ENCODE measurements at places on chromosomes 16 and 17.

- DNase-seq: peak; percentile 93
These were observed 3.0 kb downstream of the PFN1 start for GRCh38 chr17:4945176-4945943.

GRCh38 chr17:27808628-27809027 lies 8.3 kb upstream of the NOS2 start:
- DNase-seq: no peak

DNA sequence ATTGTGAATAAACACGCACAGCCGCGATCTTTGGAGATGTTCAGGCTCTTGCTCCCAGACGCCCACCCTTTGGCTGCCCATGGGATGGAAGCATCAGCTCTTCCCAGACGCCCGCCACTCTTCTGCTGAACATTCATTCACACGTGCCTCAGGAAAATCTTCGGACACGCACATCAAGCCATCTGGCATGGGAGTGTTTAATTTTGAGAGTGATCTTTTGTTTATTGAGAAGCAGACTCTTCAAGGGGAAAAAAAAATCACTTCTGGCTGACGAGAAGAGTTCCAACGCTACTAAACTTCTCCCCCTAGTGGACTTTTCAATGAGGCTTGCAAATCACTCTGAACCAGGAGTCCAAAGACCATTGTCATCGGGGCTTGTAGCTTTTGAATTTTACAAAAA lies 62.0 kb upstream of the NUDT7 start:
- peak; percentile 52 for DNase-seq

- peak; percentile 50 for DNase-seq
These were observed 19.1 kb upstream of the HEXD start for GRCh38 chr17:82399041-82399441.

- no peak for DNase-seq
These were observed 122.5 kb upstream of the GNAO1 start for GRCh38 chr16:56068816-56069215.

DNA sequence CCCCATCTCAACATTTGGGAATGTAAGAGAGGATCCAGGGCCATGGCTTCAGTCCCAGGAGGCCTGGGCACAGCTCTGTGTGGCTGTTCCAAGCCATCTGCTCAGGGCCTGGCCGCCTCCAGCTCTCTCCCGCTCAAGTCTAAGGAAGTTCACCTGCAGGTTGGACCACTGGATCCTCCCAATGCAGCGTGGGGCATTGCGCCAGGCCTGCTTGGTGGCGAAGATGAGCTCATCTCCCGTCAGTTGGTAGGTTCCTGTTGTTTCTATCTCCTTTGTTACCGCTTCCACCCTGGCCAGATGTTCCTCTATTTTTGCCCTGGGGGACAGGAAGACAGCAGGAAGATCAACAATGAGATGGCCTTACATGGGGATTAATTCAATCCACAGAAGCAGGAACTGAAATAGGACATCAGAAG lies 17.5 kb downstream of the NOS2 start:
- DNase-seq: no peak

DNA sequence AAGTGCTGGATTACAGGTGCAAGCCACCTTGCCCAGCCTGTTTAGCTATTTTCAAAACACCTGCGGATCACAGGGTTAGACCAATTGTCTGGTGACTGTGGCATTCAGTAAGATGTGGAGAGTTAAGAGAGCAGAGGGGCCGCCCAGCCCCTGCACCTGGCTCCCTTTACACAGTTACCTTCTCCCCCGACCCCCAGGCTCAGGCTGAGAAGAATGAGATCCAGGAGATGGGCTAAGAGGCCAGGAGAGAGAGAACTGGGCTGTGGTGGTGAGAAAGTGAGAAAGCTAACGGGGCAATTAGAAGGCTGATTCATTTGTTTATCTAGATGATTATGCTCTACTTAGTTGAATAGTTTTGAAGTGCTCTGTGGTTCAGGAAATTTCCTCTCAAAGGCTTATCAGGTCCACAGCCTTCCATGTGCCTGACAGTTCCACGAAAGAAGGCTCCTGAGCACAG lies 67.8 kb upstream of the AXIN2 start:
- peak; percentile 13 for DNase-seq

- DNase-seq: no peak
These were observed 3.8 kb downstream of the RAB37 start for GRCh38 chr17:74740641-74741387.

- no peak for DNase-seq
These were observed 6.3 kb downstream of the KRT24 start for GRCh38 chr17:40697297-40697696.

- peak; percentile 92 for DNase-seq
These were observed 45.8 kb upstream of the PVALEF start for GRCh38 chr17:81119223-81120148.

DNA sequence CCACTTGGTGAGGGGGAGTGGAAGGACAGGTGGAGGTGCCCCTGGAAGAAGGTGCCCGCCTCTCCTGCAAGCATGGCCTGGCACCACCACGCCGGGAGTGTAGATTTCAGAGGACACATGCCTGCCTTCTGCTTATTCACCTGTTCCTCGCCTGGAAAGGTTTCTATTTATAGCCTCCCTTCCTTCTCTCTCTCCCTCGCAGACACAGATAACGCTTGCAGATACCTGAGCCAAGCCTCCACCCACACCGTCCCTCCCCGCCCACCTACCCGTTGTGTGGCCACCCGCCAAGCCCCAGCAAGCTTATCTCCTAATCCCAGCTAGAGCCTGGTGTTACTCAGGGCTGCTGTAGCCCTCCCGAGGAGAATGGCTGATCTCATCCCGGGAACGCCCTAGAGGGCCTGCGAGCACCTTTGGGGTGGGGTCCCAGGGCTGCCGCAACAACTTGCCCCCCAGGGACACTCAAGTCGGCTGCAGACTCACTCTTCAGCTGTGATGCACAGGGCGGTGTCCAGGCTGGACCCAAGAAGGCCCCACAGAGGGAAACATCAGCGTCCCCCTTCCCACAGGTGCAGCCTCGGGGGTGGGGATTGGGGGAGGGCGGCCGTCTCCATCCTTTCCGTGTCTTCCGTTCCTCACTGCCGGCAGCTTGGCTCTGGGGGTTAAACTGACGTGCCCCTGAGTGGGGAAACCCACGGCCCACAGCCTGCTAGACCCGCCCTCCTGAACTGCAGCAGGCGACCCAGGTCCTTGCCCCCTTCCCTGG lies 1.9 kb upstream of the SNAI3 start:
- no peak for DNase-seq

DNA sequence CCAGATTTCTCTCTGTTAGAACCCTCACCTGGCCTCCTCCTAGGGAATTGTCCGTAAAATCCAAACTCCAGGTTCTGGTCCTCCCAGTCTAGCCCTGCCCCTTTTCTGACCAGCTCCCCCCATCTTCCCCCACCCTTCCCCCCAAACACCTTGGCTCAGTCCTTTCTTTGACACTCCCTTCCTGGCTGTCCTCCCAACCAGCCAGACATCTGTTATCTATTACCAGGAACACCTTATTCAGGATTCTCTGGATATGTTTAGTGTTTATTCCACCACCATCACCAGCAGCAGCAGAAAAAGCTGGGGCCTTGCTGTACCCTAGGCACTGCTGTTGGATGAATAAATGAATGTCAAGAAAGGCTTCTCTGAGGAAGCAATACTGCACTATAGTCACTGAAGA lies 4.0 kb upstream of the CMTM3 start:
- DNase-seq: no peak

DNA sequence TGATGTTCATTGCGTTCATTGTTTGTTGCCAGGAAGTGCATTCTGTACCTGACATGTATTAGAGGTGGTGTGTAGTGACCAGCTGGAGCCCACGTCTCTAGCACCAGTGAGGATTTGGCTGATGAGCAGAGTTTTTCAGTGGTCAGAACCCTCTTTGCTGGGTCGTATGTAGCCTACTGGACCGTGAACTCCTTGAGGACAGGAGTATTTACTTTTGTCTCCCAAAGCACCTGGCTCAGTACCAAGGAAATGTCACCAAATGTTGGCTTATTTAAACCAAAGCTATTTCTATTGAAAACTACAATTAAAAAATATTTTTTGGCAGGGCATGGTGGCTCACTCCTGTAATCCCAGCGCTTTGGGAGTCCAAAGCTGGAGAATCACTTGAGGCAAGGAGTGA lies 262.7 kb downstream of the SNX29 start:
- no peak for DNase-seq

GRCh38 chr17:29120433-29120832 lies 59.8 kb downstream of the MYO18A start:
- no peak for DNase-seq

- DNase-seq: no peak
These were observed 8.1 kb downstream of the HROB start for GRCh38 chr17:44149750-44150329.

- peak; percentile 44 for DNase-seq
These were observed 6.3 kb downstream of the VWA3A start for GRCh38 chr16:22098405-22099255.

GRCh38 chr17:37103231-37103630 lies 154.5 kb downstream of the AATF start:
- DNase-seq: no peak

GRCh38 chr17:10842658-10843057 lies 4.8 kb upstream of the PIRT start:
- DNase-seq: no peak

DNA sequence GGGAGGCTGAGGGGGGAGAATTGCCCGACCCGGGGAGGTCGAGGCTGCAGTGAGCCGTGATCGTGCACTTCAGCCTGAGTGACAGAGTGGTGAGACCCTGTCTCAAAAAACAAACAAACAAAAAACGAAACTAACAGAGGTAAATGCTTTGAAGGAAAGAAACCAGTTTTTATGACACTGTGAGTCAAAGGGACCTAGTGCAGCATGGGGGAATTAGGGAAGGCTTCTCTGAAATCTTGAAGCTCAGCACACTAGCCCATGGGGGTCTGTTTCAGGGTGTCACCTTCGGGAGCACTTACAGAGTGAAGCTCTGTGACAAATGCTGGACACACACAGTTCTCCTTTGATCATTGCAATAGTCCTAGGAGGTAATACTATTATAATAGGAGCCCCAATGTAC lies 16.6 kb downstream of the ITPRIPL2 start:
- no peak for DNase-seq

- DNase-seq: peak; percentile 25
These were observed 1.2 kb downstream of the GPRC5B start for GRCh38 chr16:19883296-19883965.

- DNase-seq: peak; percentile 24
These were observed 46.5 kb upstream of the CDRT4 start for GRCh38 chr17:15513856-15514459.

GRCh38 chr17:77218902-77219301 lies 78.1 kb downstream of the SEC14L1 start:
- DNase-seq: no peak

GRCh38 chr16:9125658-9126505 lies 34.4 kb downstream of the HAPSTR1 start:
- DNase-seq: no peak

DNA sequence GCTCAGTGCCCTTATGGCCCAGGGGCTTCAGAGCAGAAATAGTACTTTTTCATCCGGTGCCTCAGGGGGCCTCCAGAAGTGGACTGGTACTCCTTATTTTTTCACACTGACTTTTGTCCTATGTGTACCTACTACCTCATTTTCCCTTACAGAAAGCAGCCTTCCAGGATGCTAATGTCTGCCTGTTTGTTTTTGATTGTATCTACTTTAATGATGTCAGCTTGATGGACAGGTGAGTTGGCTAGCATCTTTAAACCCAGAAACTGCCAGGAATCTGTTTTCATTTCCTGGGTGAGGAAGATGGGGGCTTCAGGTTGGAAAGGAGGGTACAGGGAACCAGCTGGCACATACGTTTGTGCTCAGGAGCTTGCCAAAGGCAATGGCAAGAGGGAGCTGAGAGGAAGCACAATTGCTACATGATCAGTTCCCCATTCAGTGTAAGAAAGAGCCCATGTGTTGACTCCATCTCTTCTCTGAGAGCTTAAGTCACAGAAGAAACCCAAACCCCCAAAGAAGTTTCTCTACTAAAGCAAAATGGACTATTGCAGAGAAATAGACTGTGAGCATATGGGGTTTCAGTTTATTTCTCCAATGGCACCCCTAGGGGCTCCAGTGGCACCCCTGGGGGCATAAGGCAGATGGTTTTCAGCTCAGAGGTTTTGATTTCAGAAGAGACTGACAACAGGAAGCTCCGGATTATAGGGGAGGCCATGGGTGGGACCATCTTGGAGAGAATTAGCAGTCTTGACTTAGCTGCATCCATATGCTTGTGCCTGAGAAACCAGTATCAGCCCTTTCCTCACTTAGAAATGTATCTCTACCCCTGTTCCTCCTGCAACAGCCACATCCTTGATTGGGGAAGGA lies 16.3 kb downstream of the LIG3 start:
- DNase-seq: peak; percentile 7

DNA sequence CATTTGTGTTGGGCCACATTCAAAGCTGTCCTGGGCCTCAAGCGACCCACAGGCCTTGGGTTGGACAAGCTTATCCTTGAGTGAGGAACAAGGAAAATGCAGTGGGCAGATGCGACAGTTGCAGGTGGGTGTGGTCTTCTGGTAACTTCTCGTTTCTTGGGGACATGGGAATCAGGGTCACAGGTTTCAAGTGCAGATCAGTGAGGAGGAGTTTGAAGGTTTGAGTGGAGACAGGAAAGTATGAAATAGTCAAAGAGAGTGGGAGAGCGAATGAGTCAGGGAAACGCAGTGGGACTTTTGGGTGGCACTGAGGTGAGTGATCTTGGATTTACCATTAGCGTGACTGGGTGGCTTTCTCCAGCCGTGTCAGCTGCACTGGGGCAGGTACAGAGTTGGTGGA lies 15.4 kb upstream of the CCL22 start:
- DNase-seq: no peak

- DNase-seq: no peak
These were observed 19.9 kb downstream of the CFAP20 start for GRCh38 chr16:58109330-58109729.

- no peak for DNase-seq
These were observed 18.1 kb downstream of the SDK2 start for GRCh38 chr17:73625991-73626673.

GRCh38 chr17:4851084-4851483 lies 17.9 kb downstream of the MINK1 start:
- no peak for DNase-seq

DNA sequence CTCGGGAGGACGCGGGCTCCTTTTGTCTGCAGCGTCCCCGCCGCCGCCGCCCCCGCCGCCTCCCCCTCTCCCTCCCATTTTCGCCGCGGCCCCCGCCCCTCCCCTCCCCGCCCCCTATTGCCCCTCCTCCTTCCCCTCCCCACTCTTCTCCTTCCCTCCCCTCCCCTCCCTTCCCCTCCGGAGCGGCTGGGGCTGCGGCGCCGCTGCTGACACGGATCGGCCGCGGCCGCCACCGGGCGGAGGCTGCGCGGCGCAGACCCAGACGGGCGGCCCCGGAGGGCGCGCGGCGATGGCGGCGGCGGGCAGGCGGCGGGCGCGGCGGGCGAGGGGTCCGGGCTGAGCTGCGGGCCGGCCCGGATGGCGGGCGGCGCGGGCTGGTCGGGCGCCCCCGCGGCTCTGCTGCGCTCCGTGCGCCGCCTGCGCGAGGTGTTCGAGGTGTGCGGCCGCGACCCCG lies at the start of gene RAB11FIP4:
Gene RAB11FIP4 (plus strand): TSS at position 180 of the 454 bp plus-strand sequence. CDS start 178 bp downstream, at position 358.
- no peak for DNase-seq

GRCh38 chr17:79625706-79626105 lies 14.9 kb upstream of the RBFOX3 start:
- no peak for DNase-seq

DNA sequence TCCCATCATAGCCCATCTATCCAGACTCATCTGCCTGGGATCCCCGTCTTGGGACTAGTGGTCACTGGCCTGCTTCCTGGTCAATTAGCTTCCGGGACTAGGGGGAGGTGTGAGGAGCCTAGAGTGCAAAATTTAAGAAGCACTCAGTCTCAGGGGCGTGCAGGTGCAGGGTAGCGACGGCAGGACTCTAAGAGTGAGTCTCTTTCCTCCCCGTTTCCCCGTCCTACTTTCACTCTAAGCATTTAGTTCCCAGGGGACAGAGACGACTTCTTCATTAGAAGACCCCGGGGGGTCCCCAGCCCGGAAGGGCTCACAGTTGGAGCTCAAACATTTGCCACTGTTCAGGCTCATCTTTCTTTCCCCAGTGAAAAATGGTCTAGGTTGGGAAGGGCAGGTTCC lies 677 bp upstream of the ZNHIT3 start:
- no peak for DNase-seq
